LNCaP clone FGC (cell line): ENCODE measurements at places on chromosomes 2 and 18.

GRCh38 chr2:99861376-99861760, 281.0 kb downstream of the AFF3 start:
- peak; percentile 70 for DNase-seq

DNA sequence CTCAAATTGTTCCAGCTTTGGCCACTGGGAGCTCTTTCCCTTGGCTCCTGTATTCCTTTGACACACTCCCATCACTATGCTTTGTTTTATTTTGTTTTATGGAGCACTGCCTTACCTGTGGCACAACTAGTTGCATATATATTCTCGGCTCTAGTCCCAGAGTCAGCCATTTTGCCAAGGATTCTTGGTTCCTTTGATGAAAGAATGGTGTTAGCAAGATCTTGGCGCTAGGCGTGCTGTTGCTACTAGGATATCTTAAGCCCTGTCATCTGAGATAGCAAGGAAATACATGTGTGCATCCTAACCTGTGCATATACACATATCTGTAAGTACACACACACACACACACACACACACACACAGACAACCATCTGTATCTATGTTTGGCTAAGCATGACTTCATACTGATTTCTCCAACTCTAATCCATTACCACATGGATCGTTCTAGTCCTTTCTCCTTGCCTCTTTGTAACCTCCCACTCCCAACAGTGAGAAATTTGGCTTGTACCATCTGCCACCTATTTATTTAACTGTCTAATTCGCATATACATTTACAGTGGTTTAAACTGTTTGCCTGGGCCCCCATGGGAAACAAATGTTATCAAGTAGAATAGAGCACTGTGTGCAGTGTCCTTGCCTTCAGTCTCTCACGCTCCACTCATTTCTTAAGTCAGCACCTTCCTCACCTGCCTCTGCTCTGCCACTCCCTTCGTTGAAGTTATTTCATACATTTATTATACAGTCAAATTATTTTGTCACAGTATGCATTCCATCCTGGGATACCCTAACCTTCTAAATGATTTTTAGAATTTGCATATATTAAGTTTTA, 137.5 kb upstream of the MAP3K20 start:
- DNase-seq: no peak

DNA sequence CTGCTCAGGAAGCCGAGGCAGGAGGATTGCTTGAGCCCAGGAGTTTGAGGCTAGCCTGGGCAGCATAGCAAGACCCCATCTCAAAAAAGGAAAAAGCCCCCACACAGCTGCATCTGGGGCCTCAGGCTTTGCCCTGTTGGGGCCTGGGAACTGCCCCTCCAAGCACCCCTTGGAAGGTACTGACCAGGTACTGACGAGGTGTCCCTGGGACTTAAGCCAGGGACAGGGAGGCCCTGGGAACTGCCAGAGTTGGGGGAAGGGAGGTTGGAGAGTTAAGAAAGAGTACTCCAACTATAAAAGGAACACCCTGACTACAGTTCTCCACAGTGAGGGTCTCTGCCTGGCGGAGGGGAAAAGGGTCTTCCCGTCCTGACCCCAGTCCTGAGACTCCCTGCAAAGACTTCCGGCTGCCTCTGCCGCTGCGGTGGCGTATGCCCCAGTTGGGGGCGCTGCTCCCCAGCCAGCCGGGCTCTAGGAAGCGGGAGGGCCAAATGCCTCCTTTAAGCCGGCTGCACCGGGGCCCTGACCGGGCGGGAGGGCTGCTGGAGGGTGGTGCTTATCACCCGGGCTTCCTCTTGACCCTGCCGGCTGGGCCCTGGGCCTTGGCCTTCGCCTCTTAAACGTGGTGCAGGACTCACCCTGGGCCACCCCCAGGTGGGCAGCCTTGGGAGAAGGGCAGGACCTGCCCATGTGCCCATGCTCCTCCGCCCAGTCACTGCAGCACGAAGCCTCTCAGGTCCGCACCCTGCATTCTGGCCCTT, 12.8 kb downstream of the SLC30A3 start:
- no peak for DNase-seq

GRCh38 chr2:133644846-133645245, 76.6 kb upstream of the NCKAP5 start:
- no peak for DNase-seq

DNA sequence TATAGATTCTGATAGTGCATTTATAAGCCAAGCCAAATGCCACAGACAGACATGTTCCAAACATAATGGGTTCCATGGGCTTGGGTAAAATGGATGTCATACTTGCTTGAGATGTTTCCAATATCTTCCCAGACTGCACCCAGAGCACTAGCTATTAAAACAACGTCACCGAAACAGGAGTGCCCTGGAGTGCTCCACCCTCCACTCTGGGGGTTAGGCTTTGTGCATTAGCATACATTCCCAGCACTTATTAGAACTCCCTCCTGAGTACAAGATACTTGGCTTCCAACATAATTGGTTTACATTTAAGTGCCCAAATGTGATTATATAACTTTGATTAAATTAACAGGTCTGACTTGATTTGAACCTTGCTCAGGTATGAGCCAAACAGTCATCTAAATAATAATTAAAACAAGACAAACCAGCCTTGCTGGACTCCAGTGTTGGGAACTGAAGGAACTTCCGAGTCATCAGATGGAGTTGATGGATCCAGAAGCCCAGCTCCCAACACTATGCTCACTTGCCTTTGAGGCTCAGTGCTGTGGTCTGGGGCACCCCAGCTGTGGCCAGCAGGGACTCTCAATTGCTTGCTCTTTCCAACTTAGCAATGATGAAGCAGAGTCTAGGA, 60.5 kb upstream of the LGALSL start:
- DNase-seq: no peak

DNA sequence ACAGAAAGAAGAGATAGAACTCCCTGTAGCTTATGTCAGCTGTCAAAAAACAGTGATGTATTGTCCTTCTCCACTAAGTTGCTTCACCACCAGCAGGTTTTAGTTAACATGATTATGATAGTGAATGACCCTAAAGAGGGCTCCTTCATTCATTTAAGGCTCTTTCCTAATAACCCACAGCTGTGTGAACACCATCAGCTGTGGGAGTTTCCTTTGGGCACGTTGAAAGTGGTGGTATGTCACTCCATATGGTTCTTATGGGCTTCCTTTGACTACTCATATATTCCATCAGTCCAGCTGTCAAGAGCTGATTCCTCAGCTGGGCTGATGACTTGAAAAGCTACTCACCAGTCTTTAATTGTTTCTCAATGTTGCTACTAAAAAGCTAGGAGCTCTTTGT, 210.3 kb downstream of the UBE2E3 start:
- DNase-seq: no peak

- no peak for DNase-seq
Measured at GRCh38 chr18:49645196-49645595, 83.3 kb downstream of the LIPG start.

DNA sequence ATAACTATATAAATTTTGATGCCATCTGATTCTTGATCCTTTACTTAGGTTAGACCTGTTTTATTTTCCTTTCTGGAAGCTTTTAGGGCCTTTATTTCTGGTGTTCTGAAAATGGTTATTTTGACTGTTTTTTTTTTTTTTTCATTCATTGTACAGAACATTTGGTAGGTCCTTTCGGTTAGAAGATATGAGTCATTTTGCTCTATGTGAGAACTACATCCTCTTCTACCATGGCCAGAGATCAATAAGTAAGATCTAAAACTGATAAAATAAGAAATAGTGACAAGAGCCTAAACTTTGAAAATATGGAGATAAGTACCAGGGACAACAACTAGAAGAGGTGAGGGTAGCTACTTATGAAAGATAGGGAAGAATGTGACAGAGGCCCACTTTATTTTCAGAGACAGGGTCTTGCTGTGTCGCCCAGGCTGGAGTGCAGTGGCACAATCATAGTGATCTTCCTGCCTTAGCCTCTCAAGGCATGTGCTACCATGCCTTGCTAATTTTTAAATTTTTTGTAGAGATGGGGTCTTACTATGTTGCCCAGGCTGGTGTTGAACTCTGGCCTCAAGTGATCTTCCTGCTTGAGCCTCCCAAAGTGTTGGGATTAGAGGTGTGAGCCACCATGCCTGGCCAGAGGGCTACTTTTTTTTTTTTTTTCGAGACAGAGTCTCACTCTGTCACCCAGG, 66.5 kb downstream of the EIF2AK3 start:
- DNase-seq: no peak

DNA sequence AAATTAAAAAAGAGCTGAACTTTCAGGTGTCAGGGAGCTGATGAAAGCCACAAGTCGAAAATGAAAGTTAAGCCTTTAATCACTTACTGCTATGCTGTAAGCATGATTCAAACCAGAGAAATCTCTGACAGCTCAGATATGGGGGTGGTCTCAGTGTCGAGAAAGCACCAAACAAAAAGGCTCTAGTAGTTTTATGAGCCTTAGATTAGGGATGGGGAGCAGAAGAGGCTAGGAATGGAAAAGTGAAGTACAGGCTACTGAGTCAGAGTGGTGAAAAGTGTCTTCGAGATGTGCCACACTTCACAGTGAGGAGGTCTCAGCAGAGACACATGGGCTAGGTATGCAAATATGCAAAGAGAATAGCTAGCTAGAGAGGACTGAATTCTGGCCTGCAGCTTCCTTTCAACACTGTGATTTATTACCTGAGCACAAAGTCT, 482.2 kb downstream of the SPAG16 start:
- DNase-seq: no peak

GRCh38 chr2:43837831-43838559, 644 bp downstream of the ABCG5 start:
- no peak for DNase-seq

DNA sequence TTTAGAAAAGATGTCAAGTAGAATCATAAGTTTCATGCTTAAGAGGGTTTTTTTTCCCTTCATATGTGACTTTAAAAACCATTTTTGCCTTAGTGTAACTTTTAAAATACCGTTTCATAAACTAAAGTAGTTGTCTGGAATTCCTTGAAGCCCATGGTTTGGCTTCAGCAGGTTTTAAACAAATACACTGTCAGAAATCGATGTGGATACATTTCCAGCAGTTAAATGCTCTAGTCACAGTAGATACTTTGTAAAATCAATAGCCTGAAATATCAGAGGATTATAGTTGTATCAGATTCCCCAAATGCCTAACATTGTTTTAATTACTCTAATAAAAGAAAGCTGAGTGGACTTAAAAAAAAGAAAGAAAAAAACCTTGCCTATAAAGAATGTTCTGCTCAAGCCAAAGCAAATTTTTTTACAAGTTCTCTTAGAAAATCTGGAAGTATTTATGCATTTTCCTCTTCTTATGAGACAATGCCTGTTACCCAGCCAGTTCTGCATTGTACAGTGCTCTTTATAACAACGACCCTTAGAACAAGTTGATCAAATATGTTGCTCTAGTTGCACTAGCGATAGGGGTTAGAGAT, 260.5 kb downstream of the LTBP1 start:
- no peak for DNase-seq

DNA sequence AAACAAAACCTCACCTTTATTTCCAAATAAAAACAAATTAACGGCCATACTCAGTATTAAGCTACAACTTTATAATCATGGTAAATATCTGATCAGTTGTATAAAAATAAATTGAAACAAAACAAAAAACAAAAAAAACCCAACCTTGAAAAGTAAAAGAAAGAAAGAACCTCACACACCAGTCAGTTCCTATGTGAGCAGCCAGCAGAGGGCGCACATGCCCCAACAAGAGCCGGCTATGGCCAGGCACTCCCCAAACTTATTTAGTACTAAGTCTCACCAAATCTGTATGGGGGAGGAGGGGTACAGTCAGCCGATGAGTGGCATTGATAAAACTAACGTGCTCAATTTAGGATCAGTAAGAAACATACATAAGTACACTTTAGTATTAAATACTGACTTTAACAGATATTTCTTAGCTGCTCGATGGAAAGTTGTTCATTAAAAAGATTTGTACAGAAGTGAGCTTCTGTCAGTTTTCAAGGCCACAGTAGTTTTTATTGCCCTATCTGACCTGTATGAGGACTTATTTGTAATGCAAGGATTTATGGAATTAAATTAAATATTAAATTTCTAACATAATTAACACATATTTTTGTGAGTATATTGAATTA, 172.6 kb downstream of the TCF4 start:
- peak; percentile 22 for DNase-seq
